ENCODE measurements at places on chromosomes 7 and 10.

DNA sequence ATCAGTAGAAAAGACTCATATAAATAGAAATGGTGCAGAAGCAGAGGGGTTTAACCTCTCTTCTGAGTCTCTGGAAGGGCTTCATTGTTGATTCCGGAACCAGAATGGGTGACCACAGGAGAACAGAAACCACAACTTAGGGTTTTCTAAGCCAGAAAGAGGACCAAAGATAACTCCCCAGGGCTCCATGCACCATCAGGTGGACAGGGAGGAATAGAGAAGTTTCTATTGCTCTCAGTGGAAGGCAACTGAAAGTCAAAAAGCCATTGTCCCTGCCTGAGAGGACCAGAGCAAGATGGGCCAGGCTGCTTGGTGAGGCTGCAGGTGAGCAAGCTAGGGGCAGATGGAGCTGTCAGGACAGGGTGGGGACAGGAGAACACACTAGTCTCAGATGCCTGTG, 14.6 kb upstream of the NPS start:
- peak; percentile 80 for DNase-seq

DNA sequence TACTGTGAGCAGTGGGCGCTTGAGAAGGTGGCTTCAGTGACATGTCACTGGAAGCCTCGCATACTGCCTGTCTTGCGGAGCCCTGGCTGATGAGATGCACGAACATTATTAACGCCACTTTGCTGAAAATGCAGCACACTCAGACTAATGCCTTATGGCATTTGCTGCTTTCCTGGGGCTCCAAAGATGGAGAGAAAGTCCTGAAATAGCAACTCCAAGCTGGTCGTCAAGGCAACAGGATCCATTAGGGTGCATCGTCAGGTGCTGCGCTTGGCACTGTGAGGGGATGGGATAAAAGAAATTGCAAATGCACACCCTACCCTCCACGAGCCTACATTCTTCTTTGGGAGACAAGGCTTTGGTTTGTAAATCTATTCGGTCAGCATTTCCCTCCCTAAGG, 592.5 kb downstream of the TYW1 start:
- DNase-seq = no peak

- DNase-seq = no peak
Measured at GRCh38 chr7:22184549-22185199, 172.3 kb downstream of the RAPGEF5 start.

DNA sequence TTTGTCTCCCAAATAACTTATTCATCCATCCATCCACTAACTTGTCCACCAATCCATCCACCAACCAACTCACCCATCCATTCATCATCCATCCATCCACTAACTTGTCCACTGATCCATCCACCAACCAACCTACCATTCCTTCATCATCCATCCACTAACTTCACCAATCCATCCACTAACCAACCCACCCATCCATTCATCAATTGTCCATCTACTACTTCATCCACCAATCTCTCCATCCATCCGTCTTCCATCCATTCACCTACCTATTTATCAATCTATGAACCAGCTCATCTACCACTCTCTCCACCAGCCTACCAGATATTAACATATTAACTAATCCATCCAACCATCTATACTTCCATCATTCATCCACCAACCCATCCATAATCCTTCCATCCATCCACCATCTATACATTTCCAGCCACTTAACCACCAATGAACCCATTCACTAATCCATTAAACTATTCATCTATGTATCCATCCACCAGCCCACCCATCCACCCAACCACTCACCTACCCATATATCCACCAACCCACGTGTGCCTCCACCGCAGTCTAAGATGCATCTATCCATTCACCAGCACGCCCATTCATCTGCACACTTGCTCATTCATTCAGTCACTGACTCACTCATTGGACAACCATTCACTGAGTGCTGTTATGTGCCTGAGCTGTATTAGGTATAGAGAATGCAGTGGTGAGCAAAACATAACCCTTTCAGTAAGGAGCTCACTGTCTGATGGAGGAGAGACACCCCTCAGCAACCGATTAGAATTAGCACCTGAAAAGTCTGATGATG, 19.8 kb upstream of the TBL2 start:
- DNase-seq = no peak

DNA sequence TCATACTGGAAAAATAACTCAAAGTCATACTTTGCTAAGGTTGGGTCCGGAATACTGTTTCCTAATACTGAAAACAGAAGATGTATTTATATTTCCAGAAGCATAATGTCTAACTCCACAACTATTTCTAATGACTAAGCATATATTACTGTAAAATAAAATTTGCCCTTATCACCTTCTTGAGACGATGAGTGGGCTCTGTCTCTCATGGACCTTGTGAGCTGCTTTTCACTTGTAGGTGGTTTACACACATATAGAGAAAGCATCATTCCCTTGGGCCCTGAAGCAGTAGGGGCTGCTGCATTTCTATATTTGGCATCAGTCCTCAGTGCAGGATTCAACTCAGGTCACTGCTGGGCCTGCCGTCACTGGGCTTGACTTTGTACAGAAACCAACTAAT, 10.7 kb upstream of the FAM13C start:
- no peak for DNase-seq

GRCh38 chr7:2705371-2706096, 17.5 kb downstream of the AMZ1 start:
- DNase-seq = no peak

- DNase-seq = no peak
Measured at GRCh38 chr7:57867884-57868701, 418.1 kb downstream of the ZNF716 start.

- no peak for DNase-seq
Measured at GRCh38 chr10:106582291-106582690, 582.2 kb downstream of the SORCS1 start.

DNA sequence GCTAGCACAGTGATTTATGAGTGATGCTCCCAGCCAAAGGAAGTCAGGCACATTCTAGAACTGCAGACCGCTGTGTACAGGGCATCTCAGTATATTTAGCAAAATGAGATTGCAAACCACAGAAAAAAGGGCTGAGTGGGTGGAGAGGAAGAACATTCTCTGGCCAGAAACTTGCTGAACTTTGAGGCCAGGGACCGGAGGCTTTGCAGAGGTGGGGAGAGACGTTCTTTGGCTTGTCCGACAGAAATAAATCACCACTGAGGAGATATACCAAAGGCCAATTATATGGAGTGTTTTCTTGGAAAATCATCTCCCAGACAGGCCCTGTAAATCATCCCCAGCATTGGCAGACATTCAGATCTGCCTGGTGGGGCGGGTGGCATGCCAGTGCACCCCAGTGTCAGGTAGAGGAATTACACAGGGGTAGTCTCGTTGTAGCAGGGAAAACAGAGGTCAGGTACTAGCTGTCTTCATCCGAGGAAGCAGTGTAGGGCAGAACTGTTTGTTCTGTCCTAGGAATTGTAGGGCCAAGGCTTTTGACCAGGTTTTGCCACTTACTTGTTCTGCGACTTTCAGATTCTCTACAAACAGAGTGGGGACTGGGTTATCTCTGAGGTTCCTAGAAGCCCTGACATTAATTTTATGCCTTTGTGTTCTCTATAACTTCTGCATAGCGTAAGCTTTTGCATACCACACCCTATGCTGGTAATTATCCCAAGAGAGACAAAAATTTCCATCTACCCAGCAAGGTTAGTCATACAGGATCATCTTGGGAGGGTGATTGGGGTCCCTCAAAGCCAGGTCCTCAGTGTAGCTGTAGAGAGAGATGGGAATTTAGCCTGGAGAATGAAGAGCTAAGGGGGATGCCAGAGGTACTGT, 655.6 kb downstream of the LRMDA start:
- no peak for DNase-seq

GRCh38 chr10:94138391-94138790, 144.7 kb downstream of the PLCE1 start:
- DNase-seq = no peak

GRCh38 chr7:12612622-12613021, 42.1 kb downstream of the SCIN start:
- DNase-seq = no peak

DNA sequence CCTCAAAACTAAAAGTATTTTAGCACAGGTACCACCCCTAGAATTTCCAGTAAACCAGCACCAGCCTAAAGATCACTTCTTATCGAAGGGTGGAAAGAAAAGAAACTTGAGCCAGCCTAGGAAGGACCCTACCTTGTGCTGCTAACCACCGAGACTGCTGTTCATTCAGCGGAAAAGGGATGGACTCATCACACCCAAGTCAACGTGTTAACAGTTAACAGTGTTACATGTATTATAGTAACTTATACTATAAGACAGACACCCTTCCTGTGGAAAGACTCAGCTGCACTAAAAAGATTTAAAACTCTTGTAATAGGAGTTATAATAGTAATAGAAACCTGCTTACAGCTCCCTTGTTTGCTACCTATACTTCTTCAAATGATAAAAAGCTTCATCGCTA, 39.8 kb downstream of the MINDY4 start:
- DNase-seq = no peak

DNA sequence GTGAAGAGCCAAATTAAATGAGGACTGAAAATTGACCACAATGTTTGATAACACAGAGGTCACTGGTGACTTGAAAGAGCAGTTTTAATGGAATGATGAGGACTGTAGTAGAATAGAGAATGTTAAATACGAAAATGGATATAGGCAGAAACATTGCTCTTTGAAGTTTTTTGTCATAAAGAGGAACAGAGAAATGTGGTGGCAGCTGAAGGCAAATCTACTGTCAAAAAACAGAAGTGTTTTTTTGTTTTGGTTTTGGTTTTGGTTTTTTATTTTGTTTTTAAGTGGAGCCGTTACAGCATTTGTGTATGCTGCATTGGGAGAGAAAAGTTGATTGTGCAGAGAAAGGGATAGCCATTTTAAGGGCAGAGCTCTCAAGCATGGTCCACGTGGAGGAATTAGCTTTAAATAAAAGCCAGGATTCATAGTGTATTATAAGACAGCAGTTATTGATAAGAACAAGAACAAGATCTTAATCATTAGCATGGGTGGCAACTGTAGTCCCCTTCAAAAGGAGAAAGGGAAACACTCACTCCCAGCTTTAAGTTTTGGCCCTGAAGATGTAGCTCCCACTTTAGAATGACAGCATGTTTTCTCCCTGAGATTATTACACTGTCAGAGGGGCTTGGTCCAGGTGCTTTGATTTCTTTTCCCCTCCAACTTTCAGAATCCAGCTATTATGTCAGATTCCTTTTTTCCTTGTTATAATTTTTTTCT, 156.7 kb upstream of the BET1 start:
- no peak for DNase-seq

- no peak for DNase-seq
Measured at GRCh38 chr7:111486472-111487142, 75.7 kb downstream of the IMMP2L start.

- DNase-seq = no peak
Measured at GRCh38 chr7:5453566-5454075, 30.0 kb upstream of the TNRC18 start.

DNA sequence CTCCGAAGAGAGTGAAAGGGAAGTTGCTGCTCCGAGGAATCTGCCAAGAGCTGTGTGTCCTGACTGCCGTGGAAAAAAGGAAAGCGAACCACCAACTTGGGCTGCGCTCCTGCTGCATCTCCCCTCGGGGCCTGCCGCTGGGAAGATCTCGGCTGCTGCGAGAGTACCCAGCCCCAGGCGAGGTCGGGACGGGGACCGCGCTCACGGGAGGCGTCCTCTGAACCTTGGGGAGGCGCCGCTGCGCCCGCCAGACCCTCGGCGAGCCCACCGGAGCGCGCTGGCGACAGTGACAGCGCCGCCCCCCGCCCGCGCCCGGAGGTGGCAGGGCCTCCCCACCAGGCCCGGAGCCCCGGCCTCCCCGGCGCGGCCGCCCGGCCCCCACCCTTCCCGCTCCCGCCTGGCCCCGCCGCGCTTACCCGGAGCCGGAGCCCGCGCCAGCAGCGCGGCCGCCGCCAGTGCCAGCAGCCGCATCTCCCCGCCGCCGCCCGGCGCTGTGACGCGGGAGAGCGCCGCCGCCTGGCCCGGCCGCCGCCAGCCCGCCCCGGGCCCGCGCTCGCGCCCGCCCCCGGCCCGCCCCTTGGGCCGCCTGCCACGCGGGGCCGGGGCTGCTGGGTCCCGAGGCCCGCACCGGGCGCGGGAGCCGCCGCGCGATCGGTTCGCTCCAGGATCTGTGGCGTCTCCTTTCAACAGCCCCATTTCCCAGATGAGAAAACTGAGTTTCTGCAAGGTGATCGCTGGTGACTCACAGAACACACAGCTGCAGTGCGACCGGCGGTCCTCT, at the start of gene VSTM4:
TSS of gene VSTM4 (minus strand) at position 508 of the 781 bp plus-strand sequence. CDS start at position 471, 37 bp downstream.
- DNase-seq = no peak

Measured in esophagus muscularis mucosa (tissue), 4 donors.